ENCODE measurements at places on chromosomes 2 and 18.

DNA sequence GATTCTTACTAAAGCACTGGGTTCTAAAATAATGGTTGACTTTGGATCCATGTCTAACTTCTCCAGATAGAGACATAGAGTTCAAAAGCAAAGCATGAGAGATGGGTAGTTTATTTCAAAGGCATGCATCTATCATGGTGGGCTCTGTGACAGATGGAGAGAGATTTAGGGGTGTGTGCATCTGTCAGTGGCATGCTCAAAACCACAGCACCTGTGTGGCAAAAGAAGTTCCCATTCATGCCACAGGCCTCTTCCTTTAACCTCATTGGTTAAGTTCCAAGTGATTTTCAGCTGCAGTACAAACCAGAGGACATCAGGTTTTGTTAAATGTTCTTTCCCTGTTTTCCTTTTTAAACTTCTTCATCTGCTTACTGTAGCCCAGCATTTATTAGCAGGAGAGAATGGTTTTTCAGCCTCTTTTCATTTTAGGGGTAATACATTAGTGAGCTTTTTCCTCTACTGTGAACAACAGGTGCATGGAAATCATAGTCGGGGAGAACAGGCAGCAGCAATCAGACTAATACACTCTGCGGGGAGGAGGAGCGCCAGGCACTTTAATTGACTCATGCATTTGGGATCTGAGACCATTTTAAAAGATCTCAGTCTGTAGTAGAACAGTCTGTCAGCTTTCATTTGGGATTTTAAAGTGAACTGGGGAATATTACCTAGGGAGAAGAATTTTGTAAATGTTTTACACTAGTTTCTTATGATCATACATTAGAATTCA, 52.4 kb upstream of the UPP2 start:
- DNase-seq, result no peak

- no peak for DNase-seq
These were observed 1200.5 kb upstream of the FAM98A start for GRCh38 chr2:34799556-34799955.

GRCh38 chr2:234324116-234324515, 172.8 kb downstream of the ARL4C start:
- no peak for DNase-seq

GRCh38 chr2:64947885-64948284, 41.3 kb upstream of the SLC1A4 start:
- no peak for DNase-seq

- no peak for DNase-seq
These were observed 199.4 kb downstream of the FSHR start for GRCh38 chr2:48954935-48955334.

DNA sequence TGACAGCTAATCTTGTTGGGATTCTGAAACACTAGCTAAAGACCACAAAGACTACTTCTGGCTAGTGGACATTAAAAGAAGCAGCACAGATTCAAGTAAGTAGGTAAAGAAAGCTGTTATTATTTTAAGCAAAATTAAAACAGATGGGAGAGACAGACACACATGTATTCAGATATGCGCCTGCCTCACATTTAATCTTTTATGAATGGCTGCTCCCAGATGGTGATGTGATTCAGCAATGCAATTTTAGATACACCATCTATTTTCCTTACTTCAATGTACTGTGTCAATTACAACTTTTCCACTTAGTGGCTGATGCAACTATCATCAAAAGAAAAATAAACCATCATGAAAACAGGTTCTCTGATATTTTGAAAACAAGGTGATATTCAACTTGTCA, 133.0 kb upstream of the PGAP1 start:
- no peak for DNase-seq

Data from mesendoderm (in vitro differentiated cells).